ENCODE measurements at places on chromosomes 12 and 14.

- DNase-seq, result no peak
Observed at GRCh38 chr14:56608689-56609088, 29.1 kb downstream of the TMEM260 start.

- DNase-seq, result no peak
Observed at GRCh38 chr14:70648346-70648745, 6.6 kb downstream of the TTC9 start.

- DNase-seq, result no peak
Observed at GRCh38 chr12:75208856-75209811, 505 bp downstream of the KCNC2 start.

GRCh38 chr12:105855361-105856047 lies 283.2 kb downstream of the NUAK1 start:
- no peak for DNase-seq

DNA sequence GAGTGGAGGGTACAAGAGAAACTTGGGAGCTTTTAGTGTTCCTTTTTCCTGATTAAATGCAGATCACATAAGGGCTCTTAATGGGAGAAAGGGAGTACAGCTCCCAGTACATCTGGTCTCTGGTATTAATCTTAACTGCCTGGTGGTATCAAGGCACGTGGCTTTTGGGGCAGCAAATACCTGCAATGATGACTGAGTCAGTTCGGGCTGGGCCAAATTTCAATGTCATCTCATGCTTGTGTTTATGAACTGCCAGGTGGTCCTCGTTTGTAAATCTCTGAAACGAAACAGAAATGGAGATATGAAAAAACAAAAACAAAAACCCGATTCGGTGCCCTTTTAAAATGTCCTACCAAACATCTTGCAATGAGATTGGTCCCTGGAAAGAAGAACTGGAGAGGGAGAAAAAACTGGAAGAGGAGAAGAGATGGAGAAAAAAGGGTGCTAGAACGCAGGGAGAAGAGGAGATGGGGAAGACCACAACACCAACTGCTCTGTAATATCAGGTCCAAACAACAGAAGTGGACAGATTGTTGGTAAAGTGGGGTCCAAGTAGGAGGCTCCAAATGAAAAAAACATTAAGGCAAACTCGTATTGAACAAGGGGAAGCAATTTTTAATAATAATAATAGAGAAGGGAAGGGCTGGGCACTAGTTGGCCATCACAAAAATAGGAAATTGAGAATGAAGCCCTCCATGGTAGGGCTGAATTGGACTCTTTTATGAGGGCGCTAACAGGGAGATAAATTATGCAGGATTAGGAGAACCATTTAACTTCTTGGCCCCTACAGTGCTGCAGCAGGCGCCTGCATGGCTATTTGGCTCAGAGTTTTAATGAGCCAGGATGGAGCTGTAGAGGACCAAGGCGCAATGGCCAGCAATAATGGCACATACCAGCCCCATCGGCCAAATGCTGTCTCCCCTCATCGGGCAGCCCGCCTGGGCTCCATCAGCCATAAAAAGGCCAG lies 45.4 kb upstream of the NPFF start:
- DNase-seq, result no peak

DNA sequence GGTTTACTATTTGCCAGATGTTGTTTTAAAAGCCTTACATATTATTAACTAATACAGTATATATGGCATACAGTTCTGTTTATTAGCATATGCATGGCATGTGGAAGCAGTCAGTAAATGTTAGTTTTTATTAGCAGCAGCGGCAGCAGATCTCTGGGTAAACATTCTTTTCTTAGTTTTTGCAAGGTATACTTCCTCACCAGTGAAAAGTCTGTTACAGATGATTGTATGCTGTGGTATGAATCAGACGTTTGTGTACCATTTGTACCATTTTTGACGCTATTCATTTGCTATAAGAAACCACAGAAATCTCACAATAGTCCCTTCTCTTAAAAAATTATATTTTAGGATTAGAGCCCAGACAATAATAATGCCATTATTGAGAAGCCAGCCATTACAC lies 17.8 kb downstream of the STK38L start:
- no peak for DNase-seq

DNA sequence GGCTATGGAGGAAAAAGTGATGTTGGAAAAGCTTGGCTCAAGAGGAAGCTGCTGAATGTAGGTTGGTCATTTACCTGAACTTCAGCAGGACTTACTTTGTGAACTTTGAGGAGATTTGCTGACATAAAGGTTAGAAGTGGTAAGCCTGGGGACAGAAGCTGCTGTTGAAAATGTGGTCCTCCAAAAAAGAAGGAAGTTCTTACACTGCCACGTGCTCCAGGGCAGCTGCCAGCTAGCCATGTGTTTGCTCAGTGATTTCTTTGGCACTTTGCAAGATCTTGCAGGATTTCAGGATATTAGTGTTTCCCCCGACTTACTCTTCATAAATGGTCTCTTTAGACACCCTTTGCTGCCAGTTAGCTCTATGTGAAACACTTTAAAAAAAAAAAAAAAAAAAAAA lies 14.8 kb upstream of the DYRK2 start:
- no peak for DNase-seq

- no peak for DNase-seq
Observed at GRCh38 chr12:123731596-123731995, 19.4 kb downstream of the ATP6V0A2 start.

- no peak for DNase-seq
Observed at GRCh38 chr14:75168586-75169335, 7.7 kb downstream of the TMED10 start.

DNA sequence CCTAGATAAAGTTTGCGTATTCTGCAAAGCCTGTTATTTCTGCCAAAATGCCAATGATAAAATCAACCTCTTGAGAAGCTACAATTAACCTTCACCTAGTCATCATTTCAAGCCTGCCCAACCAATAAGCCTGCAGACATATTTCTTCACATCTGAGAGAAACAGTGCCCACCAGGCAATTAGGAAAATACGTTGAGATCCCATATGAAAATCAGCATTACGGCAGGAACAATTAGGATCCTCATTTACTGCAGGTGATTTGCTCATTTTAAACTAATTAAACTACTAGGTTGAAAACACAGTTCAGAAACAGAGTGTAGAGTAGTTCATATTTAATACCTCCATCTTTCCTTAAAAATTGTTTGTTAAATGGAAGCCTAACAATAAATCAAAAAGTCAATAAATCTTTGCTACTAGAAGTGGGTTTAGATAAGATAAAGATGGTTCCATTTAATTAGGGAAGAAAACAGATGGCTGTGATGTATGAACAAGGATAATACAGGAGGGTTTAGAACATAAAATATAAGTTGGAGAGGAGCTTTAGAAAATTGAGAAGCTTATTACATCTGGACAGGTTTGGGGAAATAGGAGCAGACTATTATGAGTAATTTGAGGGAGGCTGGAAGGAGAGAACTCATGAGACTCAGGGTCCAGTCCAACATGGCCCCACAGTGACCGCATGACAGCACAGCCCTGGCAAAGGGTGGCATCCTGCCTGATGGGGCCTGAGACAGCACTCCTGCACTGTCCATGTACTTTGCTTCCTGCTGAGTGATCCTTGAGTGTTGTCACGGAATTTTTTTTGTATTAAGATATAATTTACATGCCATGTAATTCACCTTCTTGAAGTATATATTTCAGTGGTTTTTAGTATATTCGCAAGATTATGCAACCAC lies 26.9 kb upstream of the PYGL start:
- DNase-seq, result no peak

- DNase-seq, result no peak
Observed at GRCh38 chr14:77682158-77682553, 25.7 kb downstream of the ALKBH1 start.

DNA sequence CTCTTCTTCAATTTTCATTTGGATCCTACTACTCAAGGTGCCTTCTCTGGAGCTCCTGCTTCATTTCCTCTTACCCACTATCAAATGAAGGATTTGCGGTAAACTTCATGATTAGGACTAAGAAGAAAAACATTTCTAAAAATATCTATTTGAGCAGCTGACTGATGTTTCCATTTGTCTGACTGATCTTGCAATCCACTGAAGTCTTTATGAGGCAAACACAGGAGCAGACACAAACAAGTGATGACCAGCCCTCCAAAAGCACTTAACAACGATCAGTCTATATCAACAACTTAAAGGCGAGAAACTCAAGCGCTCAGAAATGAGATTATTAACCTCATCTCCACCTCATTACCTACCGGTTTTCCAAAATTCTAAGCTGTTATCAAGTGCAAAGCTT lies 26.2 kb downstream of the OSBPL8 start:
- DNase-seq, result no peak

All from stimulated activated CD4-positive, alpha-beta T cell treated with anti-CD3 and anti-CD28 coated beads, TNF-alpha, amount 100 ng/mL, for 48 hours (primary cell).